ENCODE measurements at places on chromosomes 6 and 20. TPM values are rescaled to one million over a fixed set of nuclear protein-coding genes. Genes with fewer than 3 reads are reported as not detected.

Gene C4B
- total RNA-seq: 5.5 TPM

Gene PGBD1
- 1.9 TPM for total RNA-seq

Gene PBX2
- total RNA-seq: 65.9 TPM

Gene ABCC10
- 27.2 TPM for total RNA-seq

Gene FILIP1
- total RNA-seq: not detected

Gene OR2H2
- not detected for total RNA-seq

GRCh38 chr6:21800948-21801438 lies 207.4 kb downstream of the SOX4 start:
- DNase-seq: no peak

GRCh38 chr6:166470863-166471410 lies 88.2 kb upstream of the MPC1 start:
- DNase-seq: no peak

- DNase-seq: no peak
Measured at GRCh38 chr6:49576618-49577017, 26.1 kb downstream of the C6orf141 start.

GRCh38 chr6:14875481-14876063 lies 370.3 kb upstream of the JARID2 start:
- DNase-seq: peak; percentile 60

DNA sequence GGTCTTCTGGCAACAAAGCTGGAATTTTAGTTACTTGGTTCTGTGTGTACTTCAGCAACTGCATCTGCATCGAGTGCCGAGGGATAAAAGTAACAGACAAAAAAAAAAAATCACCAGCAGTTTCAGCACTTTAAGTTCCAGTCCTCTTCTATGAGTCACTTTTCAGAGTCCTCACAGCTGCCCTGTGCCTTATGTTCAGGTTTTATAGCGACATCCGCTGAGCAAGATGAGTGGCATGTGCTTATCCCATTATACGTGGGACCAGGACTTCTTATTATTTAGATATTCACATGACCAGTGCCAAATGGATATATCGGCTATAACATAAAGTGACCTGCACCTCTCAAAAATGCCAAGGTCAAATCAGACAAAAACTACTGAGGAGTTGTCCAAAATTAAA lies 242.9 kb downstream of the FOXA2 start:
- DNase-seq: no peak

DNA sequence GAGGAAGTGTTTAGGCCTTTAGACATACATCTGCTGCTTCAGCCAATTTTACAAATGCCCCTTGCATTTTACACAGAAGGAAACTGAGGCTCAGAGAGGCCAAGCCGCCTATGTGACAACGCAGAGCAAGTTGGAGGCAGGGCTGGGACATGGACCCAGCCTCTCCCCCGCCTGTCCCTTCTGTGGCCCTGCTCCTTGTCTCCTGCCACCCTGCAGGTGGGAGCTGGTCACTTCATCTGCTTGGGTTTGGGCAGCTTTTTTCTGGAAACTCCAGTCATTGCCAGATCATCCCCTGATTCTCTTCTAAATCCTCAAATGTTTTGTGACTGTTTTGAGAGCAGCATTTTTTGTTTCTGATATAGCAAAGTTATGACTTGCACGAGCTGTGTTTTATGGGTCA lies 68.9 kb downstream of the DLGAP4 start:
- no peak for DNase-seq

- peak; percentile 85 for DNase-seq
Measured at GRCh38 chr6:24581084-24581669, 64.8 kb downstream of the KIAA0319 start.
